Anterior cingulate cortex (tissue), 58 donors: ENCODE measurements at places on chromosomes 13 and 19.

GRCh38 chr13:106919638-106920037 is 351.7 kb upstream of the ARGLU1 start:
- no peak for DNase-seq

GRCh38 chr19:45564131-45564780 is 20.3 kb downstream of the OPA3 start:
- no peak for DNase-seq

DNA sequence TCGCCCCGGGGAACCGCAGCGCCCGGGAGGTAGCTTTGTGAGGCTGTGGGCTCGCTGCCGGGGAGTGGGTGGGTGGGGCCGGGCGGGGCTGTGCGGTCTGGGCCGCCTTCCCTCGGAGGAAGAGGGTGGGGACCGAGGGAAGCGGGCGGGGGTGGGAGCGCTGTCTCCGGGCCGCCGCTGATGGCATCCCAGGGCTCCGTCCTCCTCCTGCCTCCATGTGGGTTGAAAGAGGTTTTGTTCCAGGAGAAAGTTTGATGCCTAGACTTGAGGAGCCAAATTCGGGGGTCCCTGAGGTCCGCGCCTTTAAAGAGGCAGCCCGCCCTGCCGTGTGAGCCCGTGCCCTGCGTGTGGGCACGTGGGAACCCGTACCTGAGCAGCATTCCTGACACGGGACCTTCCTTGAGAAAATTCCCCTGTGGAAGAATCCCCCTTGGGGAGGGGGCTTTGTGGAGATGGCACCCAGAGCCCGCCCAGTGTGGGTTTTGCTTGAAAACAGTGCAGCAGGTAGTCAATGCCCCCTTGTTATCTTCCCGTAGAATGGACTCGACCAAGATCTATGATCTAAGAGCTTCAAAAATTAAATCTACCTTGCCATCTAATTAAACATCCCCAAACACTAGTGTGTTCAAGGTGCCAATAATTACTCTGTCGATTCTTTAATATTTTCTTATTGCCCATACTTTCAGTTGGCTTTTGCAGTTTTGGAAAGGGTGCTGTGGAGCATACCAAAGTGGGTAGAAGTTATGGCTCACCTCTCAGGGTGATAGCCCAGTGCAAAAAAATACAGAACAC is 107.8 kb downstream of the RXFP2 start:
- DNase-seq: no peak

GRCh38 chr13:20727856-20728255 is 24.4 kb downstream of the IL17D start:
- no peak for DNase-seq

DNA sequence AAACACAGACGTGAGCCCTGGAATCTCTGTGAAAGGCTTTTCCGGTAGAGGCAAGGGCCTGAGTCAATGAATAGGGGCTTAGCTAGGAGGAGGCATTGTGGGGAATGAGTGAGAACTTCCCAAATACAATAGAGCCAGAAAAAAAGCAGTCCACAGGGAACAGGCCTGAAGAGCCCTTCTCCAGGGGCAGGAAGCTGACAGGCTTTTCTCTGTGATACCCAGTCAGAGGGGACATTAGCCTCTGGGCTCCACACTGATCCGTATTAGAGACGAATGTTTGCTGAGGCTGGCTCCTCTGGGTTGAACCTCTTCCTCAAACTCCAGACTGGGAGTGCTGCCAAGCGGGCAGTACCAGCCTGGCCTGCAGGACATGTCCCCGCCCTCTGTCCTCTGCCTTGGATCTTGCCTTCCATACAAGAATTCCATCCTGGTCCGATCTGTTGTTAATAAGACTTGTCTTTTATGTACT is 2.3 kb downstream of the DHRS12 start:
- peak; percentile 26 for DNase-seq

GRCh38 chr19:928471-929202 is 2.8 kb downstream of the ARID3A start:
- no peak for DNase-seq

GRCh38 chr13:52850072-52850395 is 1.6 kb upstream of the PCDH8 start:
- DNase-seq: no peak

- DNase-seq: no peak
These were observed 5.1 kb upstream of the FCER2 start for GRCh38 chr19:7706955-7707456.

GRCh38 chr19:307793-308420 is 16.7 kb upstream of the PLPP2 start:
- DNase-seq: no peak

DNA sequence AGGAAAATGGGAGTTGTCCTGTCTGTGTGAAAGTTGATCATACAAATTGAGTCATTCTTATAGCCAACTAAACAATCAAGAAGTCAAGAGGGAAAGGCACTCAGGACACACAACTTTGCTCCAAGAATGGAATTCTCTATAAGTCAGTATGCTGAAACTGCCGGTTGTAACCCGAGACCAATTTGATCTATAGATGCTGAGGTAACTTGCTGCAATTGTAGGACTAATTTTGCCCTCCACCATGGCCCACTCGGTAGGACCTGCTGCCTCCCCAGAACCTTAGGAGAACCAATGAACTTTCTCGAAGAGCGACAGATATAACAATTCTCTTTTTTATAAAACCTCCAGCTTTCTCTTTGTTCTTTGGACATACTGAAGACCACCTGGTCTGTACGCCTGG is 157.0 kb downstream of the RNF17 start:
- DNase-seq: no peak

GRCh38 chr13:75481176-75482069 is 546 bp downstream of the TBC1D4 start:
- DNase-seq: no peak

DNA sequence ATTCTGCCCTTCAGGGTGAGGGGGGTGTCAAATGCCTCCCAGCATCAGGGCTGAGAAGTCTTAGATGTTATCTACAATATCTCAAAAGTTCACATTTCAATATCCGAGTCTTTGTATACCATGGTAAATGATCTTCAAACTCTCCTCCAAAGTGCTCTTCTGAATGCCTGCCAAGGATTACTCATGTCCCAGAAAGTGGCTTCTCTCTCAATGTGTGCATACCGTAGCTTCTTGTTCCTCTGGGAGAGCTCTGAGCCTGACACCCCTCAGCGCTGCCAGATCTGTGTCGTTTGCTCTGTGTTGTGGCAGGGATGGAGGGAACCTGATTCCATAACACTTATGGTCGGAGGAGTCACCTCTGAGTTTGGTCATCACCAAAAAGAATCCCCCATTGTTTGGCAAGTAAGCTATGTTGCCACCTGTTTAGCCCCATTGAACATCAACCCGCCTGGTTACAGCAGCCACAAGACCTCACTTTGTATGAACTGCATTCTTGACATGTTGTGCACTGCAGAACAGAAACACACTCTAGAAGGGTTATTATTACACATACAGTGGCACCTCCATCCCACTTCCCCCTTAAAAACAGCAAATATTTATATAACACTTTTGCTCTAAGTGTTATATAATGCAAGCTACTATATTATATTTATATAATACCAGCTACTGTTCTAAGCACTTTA is 163.1 kb upstream of the MIR17HG start:
- no peak for DNase-seq

GRCh38 chr19:6811906-6812305 is 39.4 kb downstream of the VAV1 start:
- no peak for DNase-seq

GRCh38 chr19:46931202-46931601 is 70.4 kb downstream of the ARHGAP35 start:
- no peak for DNase-seq

DNA sequence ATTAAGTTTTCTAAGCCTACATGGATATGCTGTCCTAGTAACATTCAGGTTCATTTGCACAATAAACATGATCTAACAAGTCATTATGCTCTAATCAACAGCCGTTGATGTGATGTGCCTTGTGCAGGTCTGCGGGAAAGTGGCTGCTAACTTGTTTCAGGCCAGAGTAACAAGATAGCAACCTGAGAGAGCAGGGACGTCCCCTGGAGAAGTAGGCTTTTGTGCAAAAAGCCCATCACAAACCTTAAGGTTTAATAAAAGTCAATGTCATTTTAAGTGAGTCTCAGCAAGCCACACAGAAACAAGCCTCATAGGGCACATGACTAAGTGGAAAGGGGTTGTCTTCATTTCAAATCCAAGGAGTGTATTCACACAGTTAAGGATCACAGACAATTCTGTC is 17.6 kb downstream of the FOXO1 start:
- DNase-seq: no peak

GRCh38 chr19:18894254-18895037 is 1.5 kb downstream of the CERS1 start:
- peak; percentile 90 for DNase-seq

- DNase-seq: no peak
These were observed 1.9 kb downstream of the MAN2B1 start for GRCh38 chr19:12664406-12665280.
